Cardiac atrium fibroblast (primary cell): ENCODE measurements at places on chromosomes 6 and 20. TPM values are rescaled to one million over a fixed set of nuclear protein-coding genes. Genes with fewer than 3 reads are reported as not detected.

The CST5 gene
- total RNA-seq: not detected in 2 replicates

The BLOC1S5 gene
- total RNA-seq: 6.6 and 7.0 TPM in 2 replicates

The CCN6 gene
- total RNA-seq: 0.16 TPM in 1 of 2 replicates, not detected in the other

The CLDN20 gene
- total RNA-seq: not detected in 2 replicates

The TXLNB gene
- total RNA-seq: under 0.01 TPM in 1 of 2 replicates, not detected in the other

The F13A1 gene
- not detected in 2 replicates for total RNA-seq

The SPAG4 gene
- 32.9 and 44.2 TPM in 2 replicates for total RNA-seq

The PRL gene
- total RNA-seq: not detected in 2 replicates

The ARFGEF2 gene
- 19.9 and 27.2 TPM in 2 replicates for total RNA-seq

The GTSF1L gene
- not detected in 2 replicates for total RNA-seq

The CRISP2 gene
- not detected in 2 replicates for total RNA-seq

The KHDC1 gene
- total RNA-seq: 1.4 and 2.1 TPM in 2 replicates

The KIAA0408 gene
- total RNA-seq: 0.90 and 0.97 TPM in 2 replicates

The HLA-DOB gene
- 0.36 TPM in 1 of 2 replicates, not detected in the other for total RNA-seq

The SMLR1 gene
- not detected in 2 replicates for total RNA-seq

The CST9 gene
- not detected in 2 replicates for total RNA-seq

The CAPN11 gene
- 0.97 TPM in 1 of 2 replicates, not detected in the other for total RNA-seq

The PACSIN1 gene
- not detected in 2 replicates for total RNA-seq

The ABCF1 gene
- total RNA-seq: 29.2 and 32.1 TPM in 2 replicates

The RAE1 gene
- 41.2 and 52.2 TPM in 2 replicates for total RNA-seq

The TSHZ2 gene
- 0.90 and 1.9 TPM in 2 replicates for total RNA-seq

The DUSP15 gene
- 0.49 TPM in 1 of 2 replicates, not detected in the other for total RNA-seq

The SLC17A4 gene
- total RNA-seq: not detected in 2 replicates

The HUS1B gene
- not detected in 2 replicates for total RNA-seq

The AVP gene
- not detected in 2 replicates for total RNA-seq

The CDKN1A gene
- 196 and 348 TPM in 2 replicates for total RNA-seq

The CFAP61 gene
- not detected in 2 replicates for total RNA-seq

The DACT2 gene
- 7.8 and 17.2 TPM in 2 replicates for total RNA-seq
